ENCODE measurements at places on chromosomes 13 and 19.
A peak's percentile ranks its signal among the peaks of the same experiment; 100 is the strongest.

DNA sequence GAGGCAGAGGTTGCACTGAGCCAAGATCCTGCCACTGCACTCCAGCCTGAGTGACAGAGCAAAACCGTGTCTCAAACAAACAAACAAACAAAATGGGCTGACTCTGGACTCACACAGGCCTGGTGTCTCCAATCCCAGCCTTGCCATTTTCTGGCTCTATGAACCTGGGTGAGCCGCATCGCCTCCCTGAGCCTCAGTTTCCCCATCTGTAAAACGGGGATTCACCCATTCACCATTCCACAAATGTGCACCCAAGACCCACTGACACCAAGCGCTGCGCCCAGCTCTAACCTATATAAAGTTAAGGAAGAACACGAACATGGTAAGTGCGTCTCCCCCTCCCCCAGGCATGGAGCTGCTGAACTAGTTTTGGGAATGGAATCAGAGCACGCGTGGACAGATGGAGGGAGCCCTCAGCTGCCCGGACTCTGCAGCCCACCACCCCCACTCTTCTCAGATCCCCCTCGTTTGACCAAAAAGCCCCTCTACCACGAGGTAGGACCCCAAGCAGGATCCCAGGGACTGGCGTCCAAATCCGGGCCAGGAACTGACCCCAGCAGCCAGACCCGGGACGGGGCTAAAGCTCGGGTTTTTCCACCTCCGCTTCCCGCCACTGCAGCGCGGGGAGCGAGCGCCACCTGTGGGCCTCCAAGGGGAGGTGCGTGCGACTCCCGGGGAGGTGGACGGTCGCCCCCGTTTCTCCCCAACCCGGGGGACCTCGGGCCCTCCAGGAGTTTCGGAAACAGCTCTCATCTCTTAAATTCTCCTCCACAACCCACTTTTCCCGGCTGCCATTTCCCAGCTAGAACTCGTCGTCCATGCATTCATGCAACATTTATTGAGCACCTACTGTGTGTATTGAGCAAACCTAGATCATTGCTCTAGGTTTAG lies 33.0 kb upstream of the ADGRE5 start:
- no peak for DNase-seq

DNA sequence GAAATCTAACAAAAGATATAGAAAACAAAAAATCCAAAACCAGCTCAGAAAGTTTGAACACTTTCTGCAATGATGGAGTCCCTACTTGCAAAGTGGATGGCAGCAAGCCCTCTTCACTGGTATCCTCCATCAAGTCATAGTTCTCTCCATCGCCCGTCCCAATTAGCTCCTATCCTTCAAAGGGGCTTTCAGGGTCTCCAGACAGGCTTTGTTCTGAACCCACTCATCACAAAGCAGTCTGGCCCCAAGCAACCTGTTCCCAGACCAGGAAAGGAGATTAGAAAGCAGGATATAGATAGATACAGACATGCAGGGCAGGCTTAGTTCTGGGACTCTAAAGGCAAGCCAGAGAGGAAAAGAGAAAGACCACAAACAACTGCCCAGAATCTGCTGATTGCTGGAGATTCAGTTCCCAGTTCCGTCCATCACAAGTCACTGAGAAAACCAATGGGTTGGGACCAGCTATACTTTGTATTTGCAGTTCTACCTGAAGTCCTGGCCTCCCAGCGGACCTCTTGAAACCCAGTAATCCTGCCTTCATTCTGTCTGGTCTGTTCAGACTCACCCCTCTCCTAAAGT lies 47.2 kb upstream of the EPHX3 start:
- no peak for DNase-seq

GRCh38 chr19:32232449-32232848 lies 113.0 kb upstream of the ZNF507 start:
- no peak for DNase-seq

DNA sequence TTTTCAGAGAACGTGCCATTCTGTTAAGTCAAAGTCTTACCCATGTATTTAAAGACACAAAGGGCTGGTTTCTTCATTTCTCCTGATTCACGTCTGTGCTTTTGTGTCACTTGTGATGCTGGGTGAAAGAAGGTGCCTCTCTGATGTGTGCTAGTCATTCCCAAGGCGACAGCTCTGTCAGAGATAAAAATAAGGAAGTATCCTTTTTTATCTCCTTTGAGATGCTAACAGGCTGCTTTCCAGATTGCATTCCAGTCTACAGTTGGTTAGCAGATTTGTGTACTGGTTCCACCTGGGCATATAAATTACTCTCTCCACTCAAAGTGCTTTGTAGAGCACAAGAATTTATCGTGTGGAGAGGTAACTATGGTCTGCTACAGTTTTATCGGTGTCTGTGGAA lies 33.5 kb upstream of the DCT start:
- DNase-seq = no peak

- no peak for DNase-seq
These were observed 1141.0 kb upstream of the PRR20A start for GRCh38 chr13:55999709-56000108.

- DNase-seq = no peak
These were observed 36.5 kb downstream of the GJA3 start for GRCh38 chr13:20124303-20124702.

DNA sequence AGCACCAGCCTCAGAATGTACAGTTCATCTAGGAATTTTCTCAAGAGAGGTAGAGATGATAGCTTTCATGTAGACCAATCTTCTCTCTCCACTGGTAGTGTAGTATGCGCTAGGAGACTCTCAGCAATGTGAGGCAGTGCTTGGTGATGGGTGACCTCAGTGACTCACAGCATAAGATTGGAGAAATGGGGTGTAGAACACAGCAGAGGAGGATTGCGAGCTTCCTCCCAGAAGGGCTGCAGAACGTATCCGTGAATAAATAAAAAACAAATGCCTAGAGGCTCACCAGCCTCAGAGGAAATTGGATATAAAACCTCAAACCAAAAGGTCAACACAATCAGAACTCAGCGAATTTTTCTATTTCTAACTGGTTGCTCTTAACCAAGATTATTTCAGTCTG lies 182.9 kb upstream of the RXFP2 start:
- no peak for DNase-seq

GRCh38 chr19:48512504-48513288 lies 1.1 kb upstream of the LMTK3 start:
- no peak for DNase-seq

DNA sequence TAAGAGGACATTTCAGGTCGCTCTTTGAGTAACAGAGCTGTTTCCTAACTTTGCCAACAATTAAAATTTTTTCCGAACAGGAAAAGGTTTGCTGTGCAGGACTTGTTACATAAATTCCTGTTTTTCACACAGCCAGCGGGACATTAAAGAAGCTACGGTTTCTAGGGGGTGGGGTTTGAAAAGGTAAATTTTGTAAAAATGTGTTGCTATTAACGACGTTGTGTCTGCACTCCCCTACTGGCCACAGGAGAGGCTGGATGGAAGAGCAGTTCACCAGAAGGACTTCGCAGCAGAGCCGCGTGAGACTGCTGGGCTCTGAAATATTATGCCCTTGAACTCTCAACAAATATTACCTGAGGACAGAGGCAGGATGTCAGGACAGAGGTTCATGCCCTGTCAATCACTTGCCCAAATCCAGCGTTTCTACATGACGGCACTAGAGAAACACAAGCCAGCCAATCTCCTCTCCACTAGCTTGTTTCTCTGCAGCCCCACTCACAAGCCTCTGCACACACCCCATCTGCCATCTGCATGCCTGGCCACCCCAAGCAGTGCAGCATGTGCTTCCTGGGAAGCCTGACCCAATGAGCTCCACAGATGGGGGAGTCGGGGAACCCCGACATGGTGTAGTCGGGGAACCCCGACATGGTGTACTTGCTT lies 102.0 kb downstream of the FOXO1 start:
- DNase-seq = no peak

- DNase-seq = no peak
These were observed 70.1 kb downstream of the STK24 start for GRCh38 chr13:98506728-98507230.

DNA sequence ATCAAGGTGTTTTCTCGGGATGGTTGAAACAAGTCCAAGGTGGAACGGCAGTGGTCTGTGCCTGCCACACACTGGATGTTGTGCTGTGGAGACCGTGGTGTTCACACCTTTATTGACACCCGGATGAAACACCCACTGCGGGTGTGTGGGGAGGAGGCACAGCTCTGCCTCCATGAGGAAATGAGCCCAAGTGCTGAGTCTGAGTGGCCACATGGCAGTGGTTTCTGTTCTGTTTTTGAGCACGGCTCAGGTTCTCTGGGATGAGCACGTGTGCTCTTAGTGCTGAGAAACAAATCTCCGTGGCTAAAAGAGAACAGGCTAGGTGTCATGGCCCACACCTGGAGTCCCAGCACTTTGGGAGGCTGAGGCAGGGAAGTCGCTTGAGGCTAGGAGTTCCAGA lies 29.5 kb downstream of the UPF1 start:
- no peak for DNase-seq

DNA sequence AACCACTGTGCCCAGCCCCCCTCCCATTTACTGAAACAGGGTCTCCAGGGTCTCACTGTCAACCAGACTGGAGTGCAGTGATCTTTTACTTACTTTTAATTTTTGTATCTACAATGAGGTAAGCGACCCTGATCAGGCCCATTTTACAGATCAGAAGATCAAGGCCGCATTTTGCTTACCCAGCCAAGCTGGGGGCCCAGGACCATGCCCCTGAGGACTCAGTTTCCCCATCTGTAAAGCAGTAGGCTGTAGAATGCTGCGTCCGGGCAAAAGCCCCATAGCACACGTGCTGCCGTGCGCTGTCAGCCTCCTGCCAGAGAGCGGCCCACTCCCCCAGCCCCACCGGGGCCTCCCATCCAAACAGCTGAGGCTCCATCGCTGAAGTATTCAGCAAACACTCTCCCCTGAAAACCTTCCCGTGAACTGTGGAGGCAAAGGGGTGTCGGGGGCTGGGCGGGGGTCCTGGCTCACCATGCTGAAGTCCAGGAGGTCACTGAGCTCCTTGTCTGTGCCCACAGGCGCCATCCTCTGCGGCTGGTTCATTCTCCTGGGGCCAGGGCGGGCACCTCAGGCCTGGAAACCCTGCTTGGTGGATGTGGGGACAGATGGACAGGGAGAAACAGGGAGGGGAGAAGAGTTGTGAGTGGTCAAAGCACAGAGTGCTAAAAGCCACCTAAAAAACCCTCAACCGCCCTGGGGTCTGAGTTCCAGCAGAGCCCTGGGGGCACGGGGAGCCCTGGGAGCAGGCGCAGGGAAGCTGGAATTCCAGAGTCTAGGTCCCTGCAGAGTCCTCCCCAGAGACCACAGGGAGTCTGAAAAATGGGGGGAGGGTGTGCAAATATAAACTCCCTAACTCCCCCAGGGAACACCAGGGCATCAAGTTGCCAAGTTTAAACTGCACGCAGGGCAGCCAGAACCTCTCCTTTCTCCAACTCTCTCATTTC lies 2.4 kb downstream of the TCF3 start:
- no peak for DNase-seq

- no peak for DNase-seq
These were observed 9.2 kb downstream of the IQCN start for GRCh38 chr19:18264971-18265540.

- no peak for DNase-seq
These were observed 1.6 kb downstream of the PPP1R13L start for GRCh38 chr19:45403272-45403671.

GRCh38 chr19:6057651-6058517 lies 52.4 kb downstream of the RFX2 start:
- DNase-seq = no peak

GRCh38 chr13:111175372-111175771 lies 60.3 kb downstream of the ARHGEF7 start:
- no peak for DNase-seq

- no peak for DNase-seq
These were observed 17.5 kb downstream of the ATCAY start for GRCh38 chr19:3897936-3898335.

DNA sequence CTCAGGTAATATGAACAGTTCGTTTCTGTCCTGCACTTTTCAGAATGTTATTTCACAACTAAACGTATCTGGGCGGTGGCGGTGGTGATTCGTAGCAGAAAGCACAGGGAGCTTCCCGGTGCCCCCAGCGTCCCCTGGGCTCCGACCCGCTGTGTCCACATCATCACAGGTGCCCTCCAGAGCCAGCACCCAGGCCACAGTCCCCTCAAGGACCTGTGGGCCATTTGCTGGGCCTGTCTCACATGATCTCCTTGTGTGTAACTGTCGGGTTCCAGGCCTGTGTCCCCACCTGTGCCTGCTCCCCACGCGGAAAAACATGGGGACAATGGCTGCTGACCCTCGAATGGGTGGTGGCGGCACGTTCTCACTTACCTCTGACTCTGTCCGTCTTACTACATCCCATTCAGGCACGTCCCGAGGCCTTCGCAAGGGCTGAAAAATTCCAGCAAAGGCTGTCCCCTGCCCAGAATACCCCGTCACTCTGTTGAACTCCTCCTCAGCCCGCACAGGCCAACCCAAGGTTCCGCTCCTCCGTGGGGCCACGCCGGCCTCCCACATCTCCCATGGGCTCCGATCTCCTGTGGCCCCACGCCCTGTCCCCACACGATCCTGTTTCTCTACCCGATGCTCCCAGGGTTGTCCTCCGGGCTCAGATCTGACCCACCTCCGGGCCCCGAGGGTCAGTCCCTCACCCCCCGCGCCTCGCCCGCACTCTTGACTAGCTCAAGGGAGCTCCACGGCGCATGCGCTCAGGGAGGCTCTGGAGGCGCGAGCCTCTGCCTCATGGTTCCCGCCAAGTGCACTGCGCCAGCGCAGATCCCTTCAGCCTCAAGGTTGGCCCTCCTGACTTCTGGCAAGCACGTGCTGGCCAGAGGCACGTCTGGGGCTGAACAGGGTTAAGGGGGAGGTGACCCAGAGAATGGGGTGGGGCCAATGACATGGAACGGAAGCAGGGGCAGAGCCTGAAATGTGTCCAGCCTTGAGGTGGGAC lies 21.2 kb downstream of the DEDD2 start:
- DNase-seq = no peak

GRCh38 chr19:18610245-18610555 lies 2.5 kb upstream of the TMEM59L start:
- DNase-seq = no peak

DNA sequence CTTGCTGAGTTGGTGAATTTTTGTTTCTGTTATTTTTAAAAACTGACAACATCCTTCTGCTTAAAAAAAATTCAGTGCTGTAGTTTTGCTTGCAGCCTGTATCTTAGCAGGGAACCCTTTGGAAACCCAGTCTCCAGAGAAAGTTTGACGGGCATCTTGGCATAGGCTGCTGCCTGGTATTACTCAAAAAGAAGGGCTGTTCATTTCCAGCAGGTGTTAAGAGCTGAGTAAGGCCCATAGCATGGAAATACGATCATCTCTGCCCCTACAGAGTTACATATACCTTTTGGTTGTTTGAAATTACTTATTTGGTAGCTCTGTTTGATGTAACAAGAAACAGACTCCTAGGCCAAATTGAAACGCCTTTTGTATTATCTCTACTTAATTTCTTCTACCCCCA lies 41.5 kb downstream of the URI1 start:
- no peak for DNase-seq

DNA sequence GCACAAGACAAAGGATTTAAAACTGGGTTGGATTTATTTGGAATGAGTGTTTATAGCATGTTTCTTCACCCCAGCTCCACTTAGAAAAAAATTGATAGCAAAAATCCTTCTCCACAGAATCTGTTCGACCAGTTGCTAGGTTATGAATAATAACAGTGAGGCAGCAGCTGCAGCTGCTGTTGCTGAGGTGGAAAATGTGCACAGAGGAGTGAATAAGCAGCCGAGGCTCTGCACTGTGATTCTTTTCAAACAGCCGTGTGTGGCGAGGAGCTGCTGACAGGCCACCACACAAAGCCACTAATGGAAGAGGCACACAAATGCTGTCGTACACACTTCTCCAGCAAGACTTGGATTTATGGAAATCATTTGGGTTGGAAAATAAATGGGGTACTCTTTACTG lies 6.4 kb upstream of the RASL11A start:
- no peak for DNase-seq

GRCh38 chr19:19554074-19555023 lies 16.3 kb downstream of the CILP2 start:
- peak; percentile 45 for DNase-seq

GRCh38 chr13:95019886-95020285 lies 281.4 kb downstream of the ABCC4 start:
- DNase-seq = no peak
